Renal cortex interstitium (tissue), 15 donors: ENCODE measurements at places on chromosomes 13 and 19. TPM values are rescaled to one million over a fixed set of nuclear protein-coding genes. Genes with fewer than 3 reads are reported as not detected.

- no peak for DNase-seq
Observed at GRCh38 chr13:39602277-39602613, 748 bp downstream of the LHFPL6 start.

DNA sequence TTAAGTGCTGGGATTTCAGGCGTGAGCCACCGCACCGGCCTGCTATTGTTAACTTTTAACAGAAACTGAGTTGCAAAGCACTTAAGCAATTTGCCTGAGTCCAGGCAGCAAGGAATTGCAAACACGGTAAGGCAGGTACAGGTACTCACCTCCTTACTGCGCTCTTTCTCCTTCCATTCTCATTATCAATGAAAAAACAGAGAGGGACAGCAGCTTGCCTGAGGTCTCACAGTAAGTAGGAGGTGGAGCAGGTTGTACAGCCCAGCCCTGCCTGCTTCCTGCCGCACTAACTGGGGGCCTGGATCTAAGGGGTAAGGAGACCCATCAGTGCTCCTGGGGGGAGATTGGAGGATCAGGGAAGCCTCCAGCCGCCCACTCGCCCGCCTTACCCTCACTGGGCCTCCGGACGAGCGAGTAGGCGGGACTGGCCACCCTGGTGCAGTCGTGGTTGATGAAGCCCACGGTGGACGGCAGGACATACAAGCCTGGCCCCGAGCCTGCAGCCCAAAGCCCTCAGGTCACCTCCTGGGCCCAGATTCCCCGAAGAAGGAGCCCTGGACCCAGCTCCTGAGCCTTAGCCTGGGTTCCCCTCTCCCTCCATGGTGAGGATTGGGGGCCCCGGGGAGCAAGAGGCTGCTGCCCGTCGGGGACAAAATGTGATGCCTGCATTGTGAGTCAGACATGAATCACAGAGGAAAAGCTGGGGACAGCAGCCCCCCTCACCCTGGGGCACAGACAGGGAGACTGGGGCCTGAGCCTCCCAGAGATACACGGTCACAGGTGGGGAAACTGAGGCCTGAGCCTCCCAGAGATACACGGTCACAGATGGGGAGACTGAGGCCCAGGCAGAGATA is 11.4 kb upstream of the SHC2 start:
- no peak for DNase-seq

The BCKDHA gene
- 28.6 TPM for polyA plus RNA-seq

DNA sequence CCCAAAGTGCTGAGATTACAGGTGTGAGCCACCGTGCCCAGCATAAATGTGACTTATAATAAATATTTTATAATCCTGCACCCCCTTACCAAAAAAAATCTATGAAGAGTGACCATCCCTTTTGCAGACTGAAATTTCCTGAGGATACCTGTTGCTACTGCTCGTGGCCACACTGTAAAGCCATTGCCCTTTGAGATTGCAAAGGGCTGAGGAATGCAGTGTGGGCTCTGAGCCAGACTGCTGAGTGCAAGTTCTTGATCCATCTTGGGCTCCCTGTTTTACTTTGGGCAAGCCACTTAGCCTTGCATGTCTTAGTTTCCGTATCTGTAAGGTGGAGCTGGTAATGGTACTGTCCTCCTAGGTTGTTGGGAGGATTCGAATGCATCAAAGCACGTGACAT is 23.4 kb downstream of the SIPA1L3 start:
- DNase-seq = no peak

DNA sequence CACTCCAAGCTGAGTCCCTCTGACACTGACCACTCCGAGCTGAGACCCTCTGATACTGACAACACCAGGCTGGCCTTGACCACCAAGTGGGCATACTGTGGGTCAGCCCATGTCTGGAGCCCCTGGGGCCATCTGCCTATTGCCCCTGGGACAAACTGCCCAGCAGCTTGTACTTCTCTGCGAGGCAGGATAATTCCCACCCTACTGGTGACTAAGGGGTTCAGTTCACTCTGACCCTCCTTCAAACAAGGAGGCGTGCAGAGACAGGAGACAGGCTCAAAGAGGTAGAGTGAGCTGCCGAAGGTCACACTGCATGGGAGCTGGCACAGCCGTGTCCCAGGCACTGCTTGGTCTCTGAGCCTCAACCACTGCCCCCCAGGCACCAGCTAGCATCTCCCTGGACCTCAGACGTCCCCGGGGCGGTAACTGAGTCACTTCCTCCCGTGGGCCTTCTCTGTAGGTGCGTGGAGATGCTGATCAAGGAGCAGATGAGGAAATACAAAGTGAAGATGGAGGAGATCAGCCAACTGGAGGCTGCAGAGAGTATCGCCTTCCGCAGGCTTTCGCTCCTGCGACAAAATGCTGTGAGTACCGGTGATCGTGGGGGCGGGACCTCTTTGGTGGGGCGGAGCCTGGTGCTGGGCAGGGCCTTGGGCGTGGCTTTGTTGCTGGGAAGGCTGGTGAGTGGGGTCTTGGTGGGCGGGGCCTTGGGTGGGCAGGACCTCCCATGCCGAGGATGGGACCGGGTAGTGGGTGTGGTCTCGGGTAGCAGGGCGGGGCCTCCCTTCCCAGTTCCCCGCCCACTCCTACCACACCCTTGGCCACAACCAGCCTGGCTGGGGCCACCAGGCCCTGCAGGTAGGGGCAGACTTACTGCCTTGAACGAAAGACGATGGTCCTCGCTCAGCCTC is 5.8 kb upstream of the USE1 start:
- DNase-seq = no peak

DNA sequence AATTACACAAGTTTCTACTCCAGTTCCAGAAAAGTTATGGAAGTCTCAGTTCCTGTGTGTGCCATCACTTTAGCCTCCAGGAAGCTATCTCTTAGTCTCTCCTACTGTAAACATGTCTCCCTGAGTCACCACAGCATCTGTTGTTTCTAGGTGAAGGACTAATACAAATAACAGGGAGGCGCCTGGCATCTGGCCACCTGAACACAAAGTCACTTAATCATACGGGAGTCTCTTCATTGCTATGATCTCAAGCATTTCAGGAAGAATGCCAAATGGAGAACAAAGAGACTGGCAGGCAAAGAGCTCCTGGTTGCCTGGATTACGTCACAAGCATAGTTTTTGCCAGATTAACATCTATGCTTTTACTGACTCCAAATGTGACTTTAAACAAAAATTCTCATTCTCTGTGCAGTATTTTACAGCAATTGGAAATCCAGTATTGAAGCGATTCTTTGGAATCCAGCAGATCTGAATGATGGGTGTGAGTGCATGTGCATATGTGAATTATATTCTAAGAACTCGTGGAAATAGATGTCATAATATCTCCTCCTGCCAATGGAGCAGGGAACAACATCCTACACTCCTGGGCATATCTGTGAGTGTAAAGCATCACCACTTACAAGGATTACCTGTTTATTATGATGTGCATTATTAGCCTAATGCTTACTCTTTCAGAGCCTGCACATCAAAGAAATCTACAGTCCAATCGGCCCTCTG is 572.8 kb downstream of the PCDH9 start:
- no peak for DNase-seq

- DNase-seq = no peak
Observed at GRCh38 chr19:1245494-1246264, 2.7 kb upstream of the MIDN start.
